ENCODE measurements at places on chromosomes 3 and 15.

- no peak for DNase-seq
Measured at GRCh38 chr3:126983653-126984390, 907 bp downstream of the PLXNA1 start.

DNA sequence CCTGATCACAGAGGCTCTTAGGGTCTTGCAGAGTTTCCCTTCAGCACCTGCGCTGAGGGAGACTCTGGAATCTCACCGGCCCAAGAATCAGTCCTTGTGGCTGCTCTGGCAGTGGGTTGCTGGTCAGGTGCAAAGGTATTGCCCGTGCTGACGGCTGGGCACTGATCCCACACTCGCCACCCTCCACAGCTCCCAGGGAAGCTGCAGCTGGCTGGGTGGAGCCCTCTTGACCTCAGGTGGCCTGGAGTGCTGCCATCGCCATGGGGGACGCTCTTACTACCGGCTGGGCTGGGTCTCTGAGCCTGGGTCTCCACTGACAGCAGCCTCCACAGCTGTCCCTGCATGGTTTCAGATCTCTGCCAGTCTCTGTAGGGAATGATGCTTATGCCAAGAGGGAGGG is 52.6 kb upstream of the EPHB3 start:
- no peak for DNase-seq

DNA sequence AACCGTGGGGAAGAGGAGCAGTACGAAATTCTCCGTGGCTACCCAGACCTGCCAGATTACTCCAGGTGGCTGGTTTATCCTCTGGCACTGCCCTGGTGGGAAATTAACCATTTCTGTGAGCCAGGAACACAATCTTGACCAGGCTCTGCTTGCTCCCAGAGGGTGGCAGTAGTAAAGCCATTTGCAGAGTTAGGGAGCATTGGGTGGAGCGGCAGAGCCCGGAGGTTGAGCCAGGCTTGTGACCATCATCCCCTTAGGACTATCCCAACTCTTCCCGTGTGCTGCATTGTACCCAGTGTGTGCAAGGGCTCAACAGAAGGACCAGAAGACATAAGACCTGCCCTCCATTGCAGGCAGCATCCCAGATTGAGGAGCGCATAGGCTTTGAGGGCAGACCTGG is 5.3 kb downstream of the KNG1 start:
- DNase-seq: no peak

DNA sequence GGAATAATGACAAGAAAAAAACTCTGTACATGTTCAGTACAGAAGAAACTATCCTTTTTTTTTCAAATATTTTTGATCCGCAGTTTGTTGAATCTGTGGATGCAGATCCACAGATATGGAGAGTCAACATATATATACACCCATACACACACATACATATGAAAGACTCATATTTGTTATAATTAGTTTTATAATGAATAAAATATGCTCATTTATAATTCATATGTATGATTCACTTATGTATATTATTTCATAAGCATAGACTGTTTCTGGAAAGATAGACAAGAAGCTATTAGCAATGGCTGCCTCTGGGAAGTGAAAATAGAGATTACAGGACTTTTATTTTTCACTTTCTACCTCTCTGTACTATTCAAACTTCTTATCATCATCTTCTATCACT is 9.8 kb downstream of the DZIP1L start:
- no peak for DNase-seq

- DNase-seq: no peak
Measured at GRCh38 chr15:64855205-64855975, 13.7 kb downstream of the PLEKHO2 start.

- no peak for DNase-seq
Measured at GRCh38 chr3:77204788-77205187, 164.9 kb downstream of the ROBO2 start.

- DNase-seq: no peak
Measured at GRCh38 chr3:139917226-139917785, 17.7 kb upstream of the CLSTN2 start.

DNA sequence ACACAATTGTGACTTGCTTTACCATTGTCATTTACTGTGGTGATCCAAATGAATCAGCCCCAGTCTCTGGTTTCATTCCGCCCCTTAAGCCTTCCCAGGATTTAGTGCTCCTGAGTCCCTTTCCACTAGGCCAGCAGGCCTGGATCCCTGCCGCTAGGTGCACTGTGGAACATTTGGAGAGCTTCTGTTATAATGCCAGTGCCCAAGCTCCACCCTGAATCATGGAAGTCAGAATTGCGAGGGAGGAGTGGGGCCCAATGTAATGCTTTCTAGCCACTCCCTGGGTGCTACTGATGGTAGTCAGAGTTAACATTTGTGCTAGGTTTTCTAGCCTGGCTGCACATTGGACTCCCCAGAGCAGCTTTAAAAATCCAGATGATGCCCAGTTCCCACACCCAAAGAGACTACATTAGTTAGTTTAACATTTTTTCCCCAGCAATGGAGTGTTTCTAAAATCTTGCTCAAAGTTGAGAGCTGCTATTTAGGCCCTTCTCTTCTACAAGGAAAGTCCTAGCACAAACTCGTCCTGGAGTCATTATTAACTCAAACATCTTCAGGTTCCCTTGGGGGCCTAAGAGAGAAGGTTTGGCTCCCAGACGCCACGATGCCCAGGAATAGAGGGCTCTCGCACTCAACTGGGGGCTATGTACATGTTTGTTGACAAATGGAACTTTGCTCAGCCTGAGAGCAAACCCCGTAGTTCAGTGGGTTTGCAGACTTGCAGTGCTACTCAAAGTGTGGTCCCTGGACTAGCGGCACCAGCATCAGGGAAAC is 366.7 kb upstream of the PROK2 start:
- DNase-seq: no peak
